PC-3 (cell line): ENCODE measurements at places on chromosomes 2 and 18. TPM values are rescaled to one million over a fixed set of nuclear protein-coding genes. Genes with fewer than 3 reads are reported as not detected.

Gene ZC3H8
- total RNA-seq: 13.1 and 17.0 TPM in 2 replicates

- DNase-seq: no peak
Observed at GRCh38 chr2:18253686-18254197, 306.7 kb downstream of the RDH14 start.

GRCh38 chr18:57837917-57838548, 34.9 kb upstream of the ATP8B1 start:
- no peak for DNase-seq

GRCh38 chr18:34283506-34283905, 58.8 kb upstream of the NOL4 start:
- no peak for DNase-seq
